Midbrain (tissue), 1 donor: ENCODE measurements at places on chromosomes 1 and 21.

DNA sequence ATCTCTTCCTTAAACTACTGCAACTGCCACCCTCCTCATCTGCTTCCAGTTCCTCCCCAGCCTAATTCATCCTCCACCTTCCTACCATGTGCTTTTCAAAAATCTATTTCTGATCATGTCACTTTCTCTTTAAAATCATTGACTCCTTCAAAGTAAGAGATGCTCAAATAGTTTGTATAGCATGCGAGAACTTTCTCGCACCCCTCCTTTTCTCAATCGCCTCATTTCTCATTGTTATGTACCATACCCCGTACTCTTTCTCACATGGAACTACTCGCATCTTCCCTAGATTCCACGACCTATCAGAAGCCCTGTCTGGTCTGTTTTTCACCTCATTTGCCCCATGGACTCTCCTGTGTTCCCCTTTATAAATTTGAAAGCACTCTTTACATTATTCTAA, 238.2 kb downstream of the NRIP1 start:
- no peak for DNase-seq

DNA sequence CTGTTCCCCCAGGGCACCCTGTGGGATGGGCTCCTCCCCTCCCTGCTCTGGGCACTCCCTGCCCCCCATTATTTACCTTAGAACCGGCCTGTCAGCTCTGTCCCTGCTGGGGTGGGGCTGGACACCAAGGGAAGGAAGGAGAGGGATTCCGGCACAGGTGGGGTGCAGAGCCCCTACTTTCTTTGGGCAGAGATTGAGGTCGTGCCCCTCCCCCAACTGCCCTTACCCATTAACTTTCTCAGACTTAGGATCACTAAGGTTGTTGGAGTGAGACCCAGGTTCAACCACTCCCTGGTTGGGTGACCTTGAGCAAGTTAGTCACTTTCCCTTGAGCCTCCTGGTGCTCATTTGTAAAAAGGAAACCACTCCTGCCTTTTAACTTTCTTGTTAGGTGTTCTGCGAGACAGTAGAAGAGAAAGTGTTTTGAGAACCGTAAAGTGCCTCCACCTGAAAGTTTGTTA, 57.0 kb upstream of the SYNC start:
- DNase-seq = no peak

DNA sequence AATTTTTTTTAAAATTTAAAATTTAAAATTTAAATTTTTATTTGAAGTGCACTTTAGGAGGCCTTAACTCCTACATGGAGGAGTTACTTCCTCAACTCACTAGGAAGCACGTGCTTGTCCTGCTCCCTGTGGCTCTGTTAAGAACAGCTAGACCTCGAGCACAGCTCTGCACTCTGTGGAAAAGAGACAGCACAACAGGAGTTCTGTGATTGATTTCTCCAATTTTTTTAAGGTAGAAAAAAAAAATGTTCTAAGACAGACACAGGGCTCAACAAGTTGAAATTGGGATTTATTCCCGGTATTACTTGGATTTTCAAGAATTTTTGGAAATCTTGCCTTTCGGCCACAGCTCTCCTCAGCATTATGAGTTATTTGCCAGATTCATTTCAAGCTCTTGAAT, 356.6 kb upstream of the LYPLAL1 start:
- DNase-seq = no peak

GRCh38 chr1:89962742-89963075, 32.2 kb upstream of the ZNF326 start:
- no peak for DNase-seq

GRCh38 chr21:32226444-32226843, 52.4 kb downstream of the MIS18A start:
- DNase-seq = no peak
